SW 1271 (cell line): ENCODE measurements at places on chromosomes 12 and 14.

DNA sequence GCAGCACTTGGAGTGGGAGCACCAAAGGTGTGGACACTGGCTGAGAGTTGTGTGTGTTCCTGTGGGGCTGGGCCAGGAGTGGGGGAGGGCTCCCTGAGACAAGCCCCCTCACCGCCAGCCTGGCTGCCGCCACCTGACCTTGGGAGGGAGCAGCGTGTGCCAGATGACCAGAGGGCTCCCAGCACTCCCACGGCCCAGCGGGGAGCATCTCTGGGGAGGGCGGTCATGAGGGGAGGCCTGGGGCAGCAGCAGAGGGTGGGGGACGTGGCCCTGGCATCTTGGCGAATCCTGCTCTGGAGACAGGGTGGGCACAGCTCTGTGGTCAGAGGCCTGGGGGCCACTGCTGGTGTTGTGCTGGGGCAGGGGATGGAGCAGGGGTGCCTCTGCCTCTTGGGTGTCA is 10.7 kb downstream of the CEP170B start:
- DNase-seq, result no peak

DNA sequence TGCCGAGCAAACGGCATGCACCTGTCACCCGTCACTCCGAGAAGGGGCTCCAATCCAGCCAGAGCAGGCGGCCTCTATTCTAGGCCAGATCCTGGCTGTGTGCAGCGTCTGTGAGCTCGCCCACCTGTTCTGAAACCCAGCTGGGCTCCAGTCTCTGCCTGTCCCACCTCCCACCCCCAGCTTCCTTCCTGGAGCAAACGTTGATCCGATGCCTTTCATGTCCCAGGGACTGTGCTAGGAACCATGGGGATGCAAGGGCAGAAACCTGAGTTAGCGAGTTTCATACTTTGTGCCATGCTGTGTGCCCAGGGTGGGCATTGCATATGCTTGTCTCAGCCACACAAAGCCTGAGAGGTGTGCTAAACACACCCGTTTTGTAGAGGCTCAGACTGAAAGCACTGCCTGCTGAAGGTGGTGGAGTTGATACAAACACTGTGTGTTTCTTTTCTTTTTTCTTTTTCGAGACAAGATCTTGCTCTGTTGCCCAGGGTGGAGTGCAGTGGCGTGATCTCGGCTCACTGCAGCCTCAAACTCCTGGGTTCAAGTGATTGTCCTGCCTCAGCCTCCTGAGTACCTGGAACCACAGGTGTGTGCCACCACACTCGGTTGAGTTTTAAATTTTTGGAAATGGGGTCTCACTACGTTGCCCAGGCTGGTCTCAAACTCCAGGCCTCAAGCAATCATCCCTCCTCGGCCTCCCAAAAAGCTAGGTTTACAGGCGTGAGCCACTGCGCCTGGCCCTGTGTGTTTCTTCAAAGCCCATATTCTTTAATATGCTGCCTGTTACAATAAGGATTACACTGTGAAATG is 84.1 kb upstream of the MED13L start:
- DNase-seq, result no peak

DNA sequence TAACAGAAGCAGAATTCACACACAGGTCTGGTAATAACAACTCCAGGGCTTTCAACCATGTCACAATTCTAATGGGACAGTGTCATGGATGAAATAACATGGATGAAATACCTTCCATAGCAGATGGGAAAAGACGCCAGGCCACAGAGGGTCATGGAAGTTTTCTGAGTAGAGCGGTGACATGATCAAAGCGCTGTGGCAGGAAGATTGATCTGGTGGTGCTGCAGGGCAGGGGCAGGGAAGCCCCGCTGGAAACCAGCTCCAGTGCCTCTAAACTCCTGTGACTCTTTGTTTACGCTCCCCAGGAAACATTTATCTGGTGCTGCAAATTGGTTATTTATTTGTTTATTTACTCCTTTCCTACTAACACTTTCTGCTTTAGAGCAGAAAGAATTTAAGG is 108.3 kb upstream of the HMGA2 start:
- no peak for DNase-seq

DNA sequence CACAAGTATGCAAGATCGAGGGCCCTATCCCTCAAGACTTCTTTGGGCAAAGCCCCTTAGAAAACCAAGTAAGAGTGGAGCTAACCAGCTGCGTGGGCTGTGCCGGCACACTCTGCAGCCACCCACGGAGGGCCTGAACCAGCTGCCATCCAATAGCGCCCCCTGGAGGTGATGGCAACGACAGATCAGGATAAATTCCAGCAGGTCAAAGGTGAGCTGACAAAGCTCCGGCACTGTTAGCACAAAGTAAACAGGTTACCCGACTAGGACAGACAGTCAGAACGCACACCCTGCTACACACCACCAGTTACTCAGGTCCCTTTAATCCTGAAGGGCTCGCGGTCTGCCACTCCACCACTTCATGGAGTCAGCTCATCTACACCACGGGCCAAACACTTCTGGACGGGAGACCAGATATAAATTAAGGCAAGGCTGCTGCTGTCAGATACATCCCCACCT is 4.9 kb downstream of the ZBTB39 start:
- DNase-seq, result peak; percentile 43

- peak; percentile 61 for DNase-seq
These were observed 507 bp upstream of the FKBP4 start for GRCh38 chr12:2794191-2794735.

DNA sequence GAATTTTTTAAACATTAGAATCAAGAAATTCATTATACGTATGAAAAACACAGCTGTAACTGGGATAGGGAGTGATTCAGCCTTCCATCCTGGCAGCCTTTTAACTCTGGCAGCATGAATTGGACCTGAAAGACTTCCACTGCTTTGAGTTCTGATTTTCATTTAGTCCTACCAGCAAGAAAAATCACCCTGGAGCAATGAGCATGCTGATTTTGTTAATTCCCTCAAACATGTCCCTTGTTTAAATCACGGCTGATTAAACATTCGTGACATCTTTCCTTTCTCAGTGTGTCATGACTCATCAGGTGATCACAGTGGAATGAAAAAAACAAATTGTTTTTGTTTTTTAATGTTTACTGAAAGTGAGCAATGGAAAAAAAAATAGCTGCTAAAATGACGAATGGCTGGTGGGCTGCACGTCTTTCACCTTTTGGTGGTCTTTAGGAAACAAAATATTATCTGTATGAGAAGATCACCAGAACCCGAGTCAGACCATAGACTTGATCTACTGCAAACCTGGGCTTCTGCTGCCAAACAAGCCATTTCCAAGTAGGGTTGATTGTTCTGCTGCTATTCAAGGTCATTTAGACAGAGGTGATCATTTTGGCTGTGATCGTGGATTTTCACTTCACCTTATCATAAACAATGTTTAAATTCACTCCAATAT is 67.0 kb upstream of the CAND1 start:
- DNase-seq, result no peak

GRCh38 chr12:99059824-99060511 is 414.9 kb downstream of the APAF1 start:
- no peak for DNase-seq

- DNase-seq, result no peak
These were observed at the start of gene SDR9C7 for GRCh38 chr12:56933826-56934625. Gene SDR9C7 (minus strand): TSS chr12:56934408. CDS start chr12:56934261, 147 bp downstream.

DNA sequence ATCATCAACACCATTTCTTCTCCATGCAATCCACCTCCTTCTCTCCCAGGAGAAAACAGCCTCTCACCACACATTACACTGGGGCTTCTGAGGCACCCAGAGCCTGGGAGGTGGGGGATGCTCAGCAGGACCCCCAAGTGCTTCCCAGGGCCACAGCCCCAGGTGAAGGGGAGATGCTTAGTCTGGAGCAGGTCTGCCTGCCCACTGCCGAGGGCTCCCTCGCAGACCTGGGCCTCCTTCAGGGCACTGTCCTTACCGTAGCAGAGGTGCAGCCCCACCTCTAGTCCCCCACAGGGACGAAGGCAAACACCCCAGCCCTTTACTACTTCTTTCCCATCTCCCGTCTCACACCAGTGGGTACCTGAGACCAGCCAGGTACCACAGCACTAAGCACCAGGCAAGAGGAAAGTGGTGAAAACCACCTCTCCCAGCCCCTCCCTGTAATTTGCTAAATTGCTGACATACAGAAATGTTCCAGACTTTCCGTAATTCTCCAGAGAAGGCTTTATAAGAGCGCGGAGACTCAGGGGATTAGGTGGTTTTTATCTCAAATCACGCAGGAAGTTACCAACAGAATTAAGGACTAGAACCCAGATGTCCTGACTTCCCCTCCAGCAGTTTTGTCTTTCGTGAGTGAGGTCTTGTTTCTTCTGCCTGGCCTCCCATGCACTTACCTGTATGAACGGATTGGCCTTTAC is 59.0 kb downstream of the PLEKHG3 start:
- no peak for DNase-seq

DNA sequence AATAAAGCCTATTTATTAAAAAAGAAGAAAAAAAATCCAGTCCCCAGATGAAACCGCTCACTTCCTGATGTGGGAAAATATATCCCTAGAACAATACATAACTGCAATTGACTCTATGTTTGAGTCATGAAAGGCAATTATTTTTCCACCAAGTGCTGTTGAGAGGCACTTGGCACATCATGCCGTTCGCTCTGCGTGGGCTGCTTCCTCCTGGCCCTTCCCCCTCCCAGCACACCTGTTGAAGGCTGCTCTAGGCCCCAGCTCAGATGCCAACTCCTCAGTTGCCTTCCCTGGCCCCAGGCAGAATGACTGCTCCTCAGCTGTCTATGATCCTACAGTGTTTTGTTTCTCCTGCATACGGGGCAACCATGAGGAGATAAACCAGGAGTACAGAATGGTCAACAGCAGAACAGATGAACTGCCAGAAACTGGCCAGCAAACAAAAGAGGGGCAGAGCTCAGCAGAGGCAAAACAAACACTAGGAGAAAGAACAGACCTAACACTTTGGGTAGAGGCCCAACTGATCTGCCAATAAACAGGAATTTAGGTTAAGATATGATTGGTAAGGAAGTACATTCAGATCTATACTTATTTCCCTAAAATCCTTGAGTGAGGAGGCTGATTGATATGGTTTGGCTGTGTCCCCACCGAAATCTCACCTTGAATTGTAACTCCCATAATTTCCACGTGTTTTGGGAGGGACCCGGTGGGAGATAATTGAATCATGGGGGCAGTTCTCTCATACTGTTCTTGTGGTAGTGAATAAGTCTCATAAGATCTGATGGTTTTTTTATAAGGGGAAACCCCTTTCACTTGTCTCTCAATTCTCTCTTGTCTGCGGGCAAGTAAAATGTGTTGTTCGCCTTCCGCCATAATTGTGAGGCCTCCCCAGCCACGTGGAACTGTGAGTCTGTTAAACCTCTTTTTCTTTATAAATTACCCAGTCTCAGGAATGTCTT is 58.6 kb downstream of the SLC38A1 start:
- DNase-seq, result peak; percentile 21

- DNase-seq, result no peak
These were observed 107.4 kb upstream of the NAV3 start for GRCh38 chr12:77723308-77723707.

DNA sequence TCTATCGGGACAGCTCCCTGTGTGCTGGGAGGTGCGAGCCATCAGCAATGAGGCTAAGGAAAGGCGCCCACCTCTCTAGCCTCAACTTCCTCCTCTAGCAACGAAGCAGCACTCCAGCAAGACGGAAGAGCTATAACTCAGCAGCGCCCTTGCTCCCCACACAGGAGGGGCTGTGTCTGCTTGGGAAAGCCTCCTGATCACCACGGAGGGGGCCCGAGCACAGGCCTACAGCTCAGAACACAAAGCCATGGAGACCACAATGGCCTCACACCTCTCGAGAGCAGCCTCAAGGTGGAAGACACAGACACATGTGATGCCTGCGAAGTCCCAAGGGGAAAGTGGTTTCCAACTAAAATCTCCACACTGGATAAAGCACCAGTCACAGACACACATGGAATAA is 60.4 kb downstream of the CDC42BPB start:
- no peak for DNase-seq

DNA sequence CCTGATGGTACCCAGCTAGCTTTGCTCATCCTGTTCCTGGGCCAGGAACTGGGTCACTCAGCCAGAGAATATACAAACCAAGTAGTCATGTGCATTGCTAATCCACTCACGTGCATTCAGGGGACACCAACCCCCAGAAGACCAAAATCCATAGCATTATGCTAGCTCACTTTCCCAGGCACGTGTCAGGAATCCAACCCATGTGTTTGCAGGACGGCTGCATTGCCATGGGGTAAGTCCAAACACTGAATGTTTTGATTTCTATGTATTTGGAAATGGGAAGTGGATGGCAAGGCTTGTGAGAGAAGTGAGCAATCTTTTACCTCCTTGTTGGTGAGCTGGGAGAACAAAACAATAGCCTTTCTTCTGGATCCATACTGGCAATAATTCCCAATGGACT is 87.1 kb upstream of the FOXN3 start:
- DNase-seq, result no peak

GRCh38 chr12:53738406-53739213 is 11.4 kb upstream of the CALCOCO1 start:
- no peak for DNase-seq

DNA sequence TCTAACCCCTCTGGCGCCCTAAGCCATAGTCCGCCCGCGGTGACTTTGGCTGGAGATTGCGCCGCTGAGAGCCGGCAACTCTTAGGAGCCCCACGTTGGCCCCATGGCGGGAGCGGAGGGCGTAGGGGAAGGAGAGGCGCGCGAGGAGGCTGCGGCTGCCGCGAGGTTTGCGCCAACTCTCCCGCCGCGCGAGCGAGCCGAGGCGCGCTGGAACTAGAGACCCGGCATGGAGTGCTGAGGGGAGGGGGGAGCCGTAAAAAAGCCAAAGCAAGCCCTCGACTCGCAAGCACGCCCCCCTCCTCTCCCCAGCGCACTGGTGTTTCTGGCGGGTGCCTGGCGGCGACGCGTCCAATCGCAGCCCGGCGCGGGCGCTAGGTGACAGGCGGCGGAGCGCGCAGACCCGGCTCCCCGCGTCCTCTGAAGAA is at the start of gene SYT10:
SYT10 (minus strand) TSS at position 233 of the 425 bp plus-strand sequence. CDS start 297 bp downstream, outside the sequence.
- DNase-seq, result no peak

DNA sequence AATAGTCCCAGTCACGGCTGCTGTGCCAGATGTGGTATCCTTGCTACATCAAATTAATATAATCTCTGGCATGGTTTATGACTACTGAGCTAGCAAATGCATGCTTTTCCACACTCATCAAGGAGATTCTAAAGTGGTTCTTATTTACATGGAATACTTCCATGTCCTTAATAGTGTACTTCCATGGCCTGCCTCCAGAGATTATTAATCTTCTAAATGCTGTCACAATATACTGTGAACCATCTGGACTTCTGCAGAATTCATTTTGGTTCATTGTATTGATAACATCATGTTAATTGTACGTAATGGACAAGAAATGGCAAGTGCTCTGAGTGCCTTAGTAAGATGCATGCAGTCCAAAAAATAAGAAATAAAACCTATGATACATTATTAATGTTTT is 230.8 kb downstream of the NUAK1 start:
- no peak for DNase-seq
